Colonic mucosa (tissue), 4 donors: ENCODE measurements at places on chromosomes 3 and 15. TPM values are rescaled to one million over a fixed set of nuclear protein-coding genes. Genes with fewer than 3 reads are reported as not detected.

Gene TMPRSS7
- total RNA-seq, result not detected

Gene PPP1R14D
- total RNA-seq, result 166 TPM

Gene CLDN18
- 0.11 TPM for total RNA-seq

Gene TRANK1
- total RNA-seq, result 50.7 TPM

Gene FAM81A
- 18.8 TPM for total RNA-seq

DNA sequence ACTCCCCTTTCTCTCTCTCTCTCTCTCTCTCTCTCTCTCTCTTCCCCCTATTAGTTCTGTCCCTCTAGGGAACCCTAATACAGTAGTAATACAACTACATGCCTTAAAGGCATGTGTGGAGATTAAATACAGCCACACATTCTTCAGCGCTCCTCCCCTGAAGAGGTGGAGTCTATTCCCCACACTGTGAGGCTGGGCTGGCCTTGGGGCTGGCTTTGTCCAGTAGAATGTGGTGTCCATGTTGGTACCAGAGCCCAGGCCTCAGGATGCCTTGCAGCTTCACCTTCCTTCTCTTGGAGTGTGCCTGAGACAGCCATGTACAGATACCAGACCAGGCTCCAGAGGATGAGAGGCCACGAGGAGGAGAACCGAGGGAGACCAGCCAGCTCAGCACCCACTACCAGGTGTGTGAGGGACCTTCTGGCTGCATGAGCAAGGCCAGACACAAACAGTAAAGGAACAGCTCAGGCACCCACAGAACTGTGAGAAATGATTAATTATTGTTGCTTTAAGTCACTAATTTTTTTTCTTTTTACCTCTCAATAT lies 10.7 kb downstream of the SLC6A20 start:
- H3K27me3 ChIP-seq, result no peaks in the 10 kb centered on the region
- H3K4me1 ChIP-seq, result no peaks in the 10 kb centered on the region
- no peak overlapping the region for H3K27ac ChIP-seq
- no peaks in the 10 kb centered on the region for H3K36me3 ChIP-seq
- DNase-seq, result peak; percentile 10
- H3K4me3 ChIP-seq, result no peak overlapping the region
